ENCODE measurements at places on chromosomes 2 and 18.

DNA sequence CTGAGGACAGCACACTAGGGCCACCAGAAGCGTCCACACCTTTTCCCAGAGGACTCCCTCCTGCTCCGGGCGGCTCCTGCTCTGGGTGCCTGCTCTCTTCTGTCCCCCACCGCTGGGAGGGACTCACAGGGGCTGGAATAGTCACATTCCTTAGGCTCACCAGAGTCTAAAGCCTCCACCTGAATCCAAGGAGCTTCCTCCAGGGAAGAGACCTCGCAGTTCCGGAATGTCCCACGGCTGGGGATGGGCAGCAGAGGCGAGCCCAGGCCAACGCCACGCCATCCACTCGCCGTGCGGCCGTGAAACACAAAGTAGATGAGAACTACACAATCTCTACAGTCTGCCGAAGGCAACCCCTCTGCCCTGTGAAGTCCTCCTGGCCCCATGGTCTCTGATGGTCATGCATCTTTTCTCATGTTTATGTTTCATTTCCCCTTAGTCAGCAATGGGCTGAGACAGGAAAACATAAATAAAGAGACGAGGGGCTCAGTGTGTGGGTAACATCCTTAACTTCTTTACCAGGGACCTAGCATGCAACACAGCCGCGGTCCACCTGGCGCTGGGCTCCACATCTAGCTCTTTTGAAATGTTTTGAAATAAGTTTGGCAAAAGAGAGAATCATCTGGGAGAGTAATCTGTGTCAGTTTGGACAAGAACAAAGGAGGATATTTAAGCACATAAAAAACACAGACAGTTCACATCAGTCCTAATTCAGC lies 98.4 kb downstream of the PXDN start:
- H3K36me3 ChIP-seq, result no peaks in the 10 kb centered on the region
- DNase-seq, result no peak
- H3K27me3 ChIP-seq, result no peaks in the 10 kb centered on the region
- no peak overlapping the region for H3K27ac ChIP-seq
- no peak overlapping the region for H3K4me3 ChIP-seq

GRCh38 chr2:111622859-111623258 lies 261.1 kb downstream of the ANAPC1 start:
- H3K36me3 ChIP-seq, result no peaks in the 10 kb centered on the region
- no peak for DNase-seq
- no peaks in the 10 kb centered on the region for H3K27me3 ChIP-seq
- H3K27ac ChIP-seq, result no peak overlapping the region
- H3K4me1 ChIP-seq, result no peaks in the 10 kb centered on the region
- H3K4me3 ChIP-seq, result no peak overlapping the region

- DNase-seq, result no peak
- peak overlapping the region; percentile 58 for H3K4me3 ChIP-seq
- H3K27ac ChIP-seq, result no peak overlapping the region
- no peaks in the 10 kb centered on the region for H3K36me3 ChIP-seq
- peaks cover 80% of the 10 kb centered on the region for H3K4me1 ChIP-seq
These were observed 18.4 kb upstream of the SLC20A1 start for GRCh38 chr2:112627060-112628040.

- no peaks in the 10 kb centered on the region for H3K36me3 ChIP-seq
- H3K27ac ChIP-seq, result no peak overlapping the region
- no peak for DNase-seq
- H3K4me3 ChIP-seq, result no peak overlapping the region
These were observed 146.3 kb downstream of the ATL2 start for GRCh38 chr2:38230756-38231155.
